ENCODE measurements at places on chromosomes 4 and X.

- DNase-seq = no peak
Measured at GRCh38 chrX:35919536-35920309, at the start of gene CFAP47. TSS of gene CFAP47 (plus strand) at chrX:35919734. CDS start at chrX:35919800, 66 bp downstream.

DNA sequence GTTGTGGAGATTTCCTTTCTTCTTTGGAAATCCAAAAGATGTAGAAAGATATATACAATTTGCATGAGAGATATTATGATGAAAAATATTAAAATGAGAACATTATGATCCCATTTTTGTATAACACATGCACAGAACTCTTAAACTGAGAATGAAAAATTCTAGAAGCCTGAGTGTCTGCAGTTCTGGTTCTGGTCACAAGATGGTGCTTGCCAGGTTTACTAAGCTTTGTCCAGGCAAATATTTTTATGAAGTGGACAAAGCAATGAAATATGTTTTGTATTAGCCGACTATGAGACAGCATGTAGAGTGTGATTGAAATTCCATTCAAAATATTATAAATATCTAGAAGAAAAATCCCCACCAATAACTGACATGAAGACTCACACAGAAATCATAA lies 2.2 kb downstream of the PWWP3B start:
- no peak for DNase-seq

GRCh38 chr4:5796976-5797375 lies 86.0 kb downstream of the EVC start:
- DNase-seq = no peak

DNA sequence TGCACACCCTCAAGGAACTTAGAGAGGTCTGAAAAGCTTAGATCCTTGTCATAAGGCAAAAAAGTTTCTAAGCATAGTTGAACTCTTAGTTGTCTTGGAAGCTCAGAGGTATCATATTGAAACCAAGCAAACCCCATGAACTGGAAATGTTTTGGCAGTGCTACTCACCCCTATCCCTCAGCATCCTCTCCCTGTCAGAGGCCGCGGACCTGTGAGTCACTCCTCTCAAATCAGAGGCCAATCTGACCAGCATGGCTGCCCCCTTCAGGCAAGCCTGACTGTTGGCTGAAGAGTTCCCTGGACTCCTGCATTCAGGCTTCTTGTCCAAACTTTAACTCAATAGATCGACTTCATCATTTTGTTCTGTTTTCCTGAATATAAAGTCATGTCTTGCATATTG lies 69.4 kb downstream of the KCNIP4 start:
- DNase-seq = no peak

DNA sequence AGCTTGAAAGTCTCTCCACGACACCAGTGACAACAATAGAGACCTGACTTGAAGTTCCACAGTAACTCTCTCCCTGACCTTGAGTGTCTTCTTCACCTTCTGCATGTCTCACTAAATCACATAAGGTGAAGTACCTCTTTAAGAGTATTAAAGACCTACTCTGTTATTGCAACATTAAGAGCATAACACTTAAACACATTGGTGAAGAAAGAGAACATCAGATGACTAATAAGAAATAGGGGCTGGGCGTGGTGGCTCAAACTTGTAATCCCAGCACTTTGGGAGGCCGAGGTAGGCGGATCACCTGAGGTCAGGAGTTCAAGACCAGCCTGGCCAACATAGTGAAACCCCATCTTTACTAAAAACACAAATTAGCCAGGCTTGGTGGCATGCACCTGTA lies 33.9 kb upstream of the MAPK10 start:
- no peak for DNase-seq

DNA sequence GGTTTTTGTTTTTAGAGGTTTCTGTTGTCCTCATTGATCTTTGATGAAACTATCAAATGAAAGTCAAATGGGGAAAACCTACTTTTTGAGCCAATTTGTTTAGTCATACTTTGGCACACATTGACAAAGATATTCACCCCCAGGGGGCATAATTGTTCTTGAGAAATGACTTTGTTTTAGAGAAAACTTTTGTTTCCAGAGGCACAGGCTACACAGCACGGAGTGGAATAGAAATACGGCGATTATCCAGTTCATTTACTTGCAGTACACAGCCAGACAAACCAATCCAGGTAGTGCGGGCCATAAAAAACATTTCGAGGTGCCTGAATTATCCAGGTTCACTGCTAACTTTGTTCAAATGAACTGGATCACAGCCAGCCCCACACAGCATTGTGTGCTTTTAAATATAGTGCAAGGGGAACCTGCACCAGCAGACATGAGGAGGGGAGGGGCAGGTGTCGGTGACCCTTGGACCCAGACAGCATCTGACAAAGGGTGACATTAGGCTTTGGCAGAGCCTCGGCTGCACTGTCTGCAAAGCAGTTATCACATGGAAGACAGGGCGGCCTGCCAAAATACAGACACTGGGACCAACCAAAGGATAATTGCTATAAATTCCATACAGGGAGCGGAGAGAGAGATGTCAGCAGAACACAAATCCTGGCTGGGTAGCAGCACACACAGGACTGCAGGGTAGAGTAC lies 179.6 kb upstream of the NOCT start:
- DNase-seq = no peak

All from GM04504 (cell line).